ENCODE measurements at places on chromosomes 16 and 17.

GRCh38 chr16:66741169-66741900 is 10.1 kb downstream of the DYNC1LI2 start:
- DNase-seq = no peak

GRCh38 chr17:80694992-80695912 is 150.6 kb downstream of the RPTOR start:
- no peak for DNase-seq

GRCh38 chr16:49478616-49479015 is 105.0 kb downstream of the C16orf78 start:
- no peak for DNase-seq

DNA sequence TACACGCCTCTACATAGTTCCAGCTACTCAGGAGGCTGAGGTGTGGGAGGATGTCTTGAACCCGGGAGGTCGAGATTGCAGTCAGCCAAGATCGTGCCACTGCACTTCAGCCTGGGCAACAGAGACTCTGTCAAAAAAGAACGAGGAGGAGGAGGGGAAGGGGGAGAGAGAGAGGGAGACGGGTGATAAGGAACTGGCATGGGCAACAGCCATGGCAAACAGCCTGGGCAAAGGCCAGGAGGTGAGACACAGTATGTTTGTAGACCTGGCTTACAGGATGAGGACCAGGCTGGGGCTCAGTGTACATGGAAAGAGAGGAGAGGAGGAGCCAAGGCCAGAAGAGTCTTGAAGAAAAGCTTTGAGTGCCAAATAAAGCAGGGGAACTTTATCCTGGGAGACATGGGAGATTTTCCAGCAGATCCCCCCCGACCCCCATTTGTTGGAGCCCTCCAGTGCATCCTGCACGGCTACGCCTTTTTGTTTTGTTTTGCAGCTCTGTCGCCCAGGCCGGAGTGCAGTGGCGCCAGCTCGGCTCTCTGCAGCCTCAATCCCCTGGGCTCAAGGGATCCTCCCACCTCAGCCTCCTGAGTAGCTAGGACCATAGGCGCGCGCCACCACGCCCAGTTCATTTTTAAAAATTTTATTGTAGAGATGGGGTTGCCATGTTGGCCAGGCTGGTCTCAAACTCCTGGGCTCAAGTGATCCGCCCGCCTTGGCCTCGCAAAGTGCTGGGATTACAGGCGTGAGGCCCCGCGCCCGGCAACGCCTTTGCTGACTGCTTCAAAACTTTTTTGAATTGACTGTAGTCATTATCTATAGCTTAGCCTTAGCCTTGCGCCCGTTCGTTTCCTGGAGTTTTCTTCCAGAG is 1.3 kb upstream of the ALKBH5 start:
- DNase-seq = no peak

DNA sequence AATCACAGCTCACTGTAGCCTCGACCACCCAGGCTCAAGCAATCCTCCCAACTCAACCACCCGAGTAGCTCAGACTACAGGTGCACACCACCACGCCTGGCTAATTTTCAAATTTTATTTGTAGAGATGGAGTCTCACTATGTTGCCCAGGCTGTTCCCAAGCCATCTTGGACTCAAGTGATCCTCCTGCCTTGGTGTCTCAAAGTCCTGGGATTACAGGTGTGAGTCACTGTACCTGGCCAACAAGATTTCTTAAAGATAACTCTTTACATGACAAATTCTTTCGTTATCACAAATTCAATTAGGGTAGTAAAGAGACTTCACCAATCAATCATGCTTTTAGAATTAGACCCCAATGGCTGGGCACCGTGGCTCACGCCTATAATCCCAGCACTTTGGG is 12.4 kb downstream of the PRPSAP1 start:
- DNase-seq = no peak

GRCh38 chr16:31149332-31149731 is 534 bp downstream of the PRSS36 start:
- DNase-seq = no peak

- no peak for DNase-seq
Observed at GRCh38 chr16:46991729-46992704, 18.5 kb upstream of the DNAJA2 start.

DNA sequence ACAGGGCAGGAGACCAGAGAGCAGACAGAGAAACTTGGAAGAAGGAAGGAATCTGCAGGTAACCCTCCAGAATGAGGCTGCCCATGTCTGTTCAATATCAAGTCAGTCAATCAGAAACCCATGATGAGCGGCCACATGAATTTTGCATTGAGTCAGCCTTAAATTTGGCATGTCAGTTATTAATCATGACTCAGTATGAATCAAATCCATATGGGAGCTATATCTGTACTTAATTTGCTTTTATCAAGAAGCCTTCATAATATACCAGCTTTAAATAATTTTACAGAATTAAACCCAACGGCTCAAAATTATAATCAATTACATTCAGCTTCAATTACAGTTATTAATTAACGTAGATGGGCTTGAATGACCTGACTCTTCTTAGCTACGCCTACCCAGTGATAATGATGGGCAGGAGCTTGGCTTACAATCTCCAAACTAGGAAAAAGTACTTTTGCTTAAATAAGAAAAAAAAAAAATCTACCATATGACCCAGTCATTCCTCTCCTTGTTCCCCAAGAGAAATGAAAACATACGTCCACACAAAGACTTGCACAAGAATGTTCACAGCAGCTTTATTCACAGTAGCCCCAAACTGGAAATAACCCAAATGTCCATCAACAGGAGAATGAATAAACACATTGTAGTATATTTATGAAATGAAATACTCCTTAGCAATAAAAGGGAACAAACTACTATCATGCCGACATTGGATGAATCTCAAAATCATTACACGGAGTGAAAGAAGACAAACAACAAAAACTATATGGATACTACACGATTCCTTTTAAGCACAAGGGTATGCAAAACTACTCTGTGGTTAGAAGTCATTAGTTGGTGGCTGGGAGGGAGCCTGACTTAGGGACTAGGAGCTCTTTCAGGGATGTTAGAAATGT is 48.6 kb downstream of the SLC39A11 start:
- no peak for DNase-seq

DNA sequence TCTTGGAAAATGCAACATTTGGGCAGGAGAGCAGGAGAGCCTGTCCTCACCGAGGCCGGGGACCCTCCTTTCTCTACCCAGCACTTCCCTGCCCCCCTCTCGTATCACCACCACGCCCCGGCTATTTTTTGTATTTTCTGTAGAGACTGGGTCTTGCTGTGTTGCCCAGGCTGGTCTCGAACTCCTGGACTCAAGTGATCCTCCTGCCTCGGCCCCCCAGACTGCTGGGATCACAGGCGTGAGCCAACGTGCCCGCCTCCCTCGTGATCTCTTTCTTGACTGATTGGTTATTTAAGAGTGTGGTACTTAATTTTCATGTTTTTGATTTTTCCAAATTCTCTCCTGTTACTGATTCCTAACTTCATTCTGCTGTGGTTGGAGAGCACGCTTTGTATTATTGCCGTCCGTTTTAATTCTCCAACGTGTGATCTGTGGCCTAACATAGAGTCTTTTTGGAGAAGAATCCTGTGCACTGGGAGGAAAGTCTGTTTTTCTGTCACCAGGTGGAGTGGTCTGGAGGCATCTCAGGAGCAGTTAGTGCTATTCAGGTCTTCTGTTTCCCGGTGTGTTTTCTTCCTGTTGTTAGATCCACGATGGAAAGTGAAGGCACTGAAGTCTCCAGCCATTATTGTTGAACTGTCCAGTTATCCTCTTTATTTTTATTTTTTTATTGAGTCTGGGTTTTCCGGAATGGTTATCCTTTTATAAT is 40.4 kb downstream of the ZNF778 start:
- no peak for DNase-seq

DNA sequence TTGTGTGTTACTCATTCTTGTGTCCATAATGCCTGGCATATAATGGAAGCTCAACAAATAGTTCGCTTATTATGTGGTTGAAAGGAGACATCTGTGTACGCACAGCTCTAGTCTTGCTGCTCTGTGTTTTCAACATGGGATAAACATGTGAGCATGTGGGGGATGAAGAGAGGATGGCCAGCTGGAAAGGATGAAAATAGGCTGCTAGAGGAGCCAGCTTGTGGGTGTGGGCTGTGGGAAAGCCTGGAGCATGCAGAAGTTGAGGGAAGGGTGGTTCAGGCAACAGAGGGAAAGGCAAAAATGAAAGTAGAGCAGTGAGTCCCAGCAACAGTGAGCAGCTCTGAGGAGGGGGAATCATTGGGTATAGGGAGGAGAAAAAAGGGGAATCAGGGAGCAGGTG is 324.6 kb upstream of the CDH11 start:
- no peak for DNase-seq

GRCh38 chr16:28091656-28092055 is 28.1 kb upstream of the GSG1L start:
- DNase-seq = no peak

GRCh38 chr17:50256826-50257618 is 17.2 kb upstream of the TMEM92 start:
- DNase-seq = no peak

DNA sequence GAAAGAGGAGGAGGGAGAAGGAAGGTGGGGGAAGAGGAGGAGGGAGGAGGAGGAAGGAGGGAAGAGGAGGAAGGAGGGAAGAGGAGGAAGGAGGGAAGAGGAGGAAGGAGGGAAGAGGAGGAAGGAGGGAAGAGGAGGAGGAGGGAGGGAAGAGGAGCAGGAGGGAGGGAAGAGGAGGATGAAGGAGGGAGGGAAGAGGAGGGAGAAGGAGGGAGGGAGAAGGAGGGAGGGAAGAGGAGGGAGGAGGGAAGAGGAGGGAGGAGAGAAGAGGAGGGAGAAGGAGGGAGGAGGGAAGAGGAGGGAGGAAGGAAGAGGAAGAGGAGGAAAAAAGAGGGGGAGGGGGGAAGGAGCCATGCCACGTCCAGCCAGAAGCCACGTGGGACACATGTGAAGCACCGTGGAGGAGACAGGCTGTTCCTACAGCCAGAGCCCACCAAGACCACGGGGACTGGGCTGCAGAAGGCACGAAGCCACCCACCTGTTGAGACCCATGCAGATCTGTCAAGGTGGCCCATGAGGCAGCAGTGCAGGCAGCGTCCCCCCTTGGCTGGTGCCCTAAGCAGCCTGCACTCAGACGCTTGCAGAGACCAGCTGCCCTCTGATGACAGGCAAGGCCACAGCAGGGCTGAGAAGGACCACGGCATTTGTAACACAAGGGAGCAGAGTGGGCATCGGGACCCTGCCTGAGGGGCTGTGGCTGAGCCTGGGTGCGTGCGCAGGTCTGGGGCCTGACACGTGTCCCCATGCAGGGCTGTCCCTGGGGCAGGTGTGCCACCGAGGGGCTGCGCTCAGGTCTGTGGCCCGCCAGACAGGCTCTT is 10.3 kb downstream of the NDUFAF8 start:
- DNase-seq = no peak

DNA sequence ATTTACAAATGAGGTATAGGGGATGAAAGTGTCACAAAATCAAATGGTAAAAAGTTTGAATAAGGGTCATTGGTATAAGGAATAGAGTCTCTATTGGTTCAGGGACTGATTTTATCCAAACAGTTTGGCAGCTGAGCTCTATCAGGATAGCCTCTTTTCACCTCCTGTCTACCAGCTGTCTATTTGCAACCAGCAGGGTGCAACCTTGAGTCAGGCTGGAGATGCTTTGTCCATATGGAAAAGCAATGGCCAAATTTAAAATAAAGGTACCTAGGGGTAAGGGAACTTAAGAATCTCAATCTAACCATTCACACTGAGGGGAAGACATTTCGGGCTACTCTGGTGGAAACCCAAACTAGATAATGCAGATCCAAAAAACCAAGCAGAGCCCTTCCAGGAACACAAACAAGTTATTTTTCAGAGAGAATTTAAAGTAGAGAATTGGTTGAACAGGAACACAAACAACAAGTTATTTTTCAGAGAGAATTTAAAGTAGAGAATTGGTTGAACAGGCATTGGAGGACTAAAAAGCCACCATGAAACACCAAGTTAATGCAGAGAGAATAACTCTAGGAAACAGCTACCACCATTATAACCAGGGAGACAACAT is 12.6 kb upstream of the CA10 start:
- DNase-seq = no peak

- no peak for DNase-seq
Observed at GRCh38 chr17:14299280-14300141, 1.4 kb upstream of the HS3ST3B1 start.

DNA sequence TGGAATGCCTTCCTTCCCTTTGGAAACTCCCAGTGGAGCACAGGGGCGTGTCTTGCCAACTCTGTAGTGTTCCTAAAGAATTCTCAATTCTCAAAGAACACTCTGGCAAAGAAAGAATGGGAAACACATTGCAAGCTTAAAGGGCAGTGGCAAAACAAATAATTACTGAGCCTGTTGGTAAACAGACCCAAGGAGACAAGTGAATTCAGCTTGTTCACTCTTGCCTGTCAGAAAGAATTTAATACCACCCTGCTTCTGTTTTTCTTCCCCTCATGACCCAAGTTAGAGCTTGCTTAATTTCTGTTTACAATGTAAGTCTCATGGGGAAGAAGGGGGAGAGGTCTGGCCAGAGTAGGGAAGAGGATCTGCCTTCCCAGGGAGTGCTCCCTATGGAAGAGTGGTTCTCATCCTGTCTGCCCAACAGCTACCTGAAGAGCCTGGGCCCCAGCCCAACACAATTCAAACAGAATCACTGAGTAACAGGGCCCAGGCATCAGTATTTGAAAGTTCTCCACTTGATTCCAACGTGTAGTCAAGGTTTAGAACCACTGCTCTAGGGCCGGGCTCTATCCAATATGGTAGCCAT is 386.0 kb downstream of the SLC39A11 start:
- no peak for DNase-seq

DNA sequence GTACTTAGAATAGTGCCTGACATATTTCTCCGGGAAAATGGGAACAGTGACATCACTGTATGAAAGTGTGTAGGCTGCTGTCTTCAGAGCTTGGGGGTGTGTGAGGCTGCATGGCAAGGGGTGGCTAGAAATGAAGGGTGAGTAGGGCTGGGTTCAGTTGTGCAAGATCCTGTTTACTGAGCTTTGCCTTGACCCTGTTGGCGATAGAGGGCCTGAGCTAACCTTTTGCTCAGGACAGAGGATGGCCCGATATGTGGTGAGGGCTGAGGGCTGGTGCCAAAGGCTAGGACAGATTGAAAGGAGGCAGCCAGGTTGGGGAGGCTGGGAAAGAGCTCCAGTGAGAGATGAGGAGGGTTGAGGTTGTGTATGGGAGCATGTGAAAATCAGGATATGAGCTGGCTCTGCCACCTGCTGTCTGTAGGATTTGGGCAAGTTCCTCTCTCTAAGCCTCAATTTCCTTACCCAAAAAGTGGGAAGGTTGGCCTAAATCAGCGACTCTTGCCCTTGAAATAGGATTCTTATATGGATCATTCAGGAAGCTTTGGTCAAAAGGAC is 6.0 kb upstream of the CCL1 start:
- no peak for DNase-seq
